ENCODE measurements at places on chromosomes 6 and 20.
A peak's percentile ranks its signal among the peaks of the same experiment; 100 is the strongest.

DNA sequence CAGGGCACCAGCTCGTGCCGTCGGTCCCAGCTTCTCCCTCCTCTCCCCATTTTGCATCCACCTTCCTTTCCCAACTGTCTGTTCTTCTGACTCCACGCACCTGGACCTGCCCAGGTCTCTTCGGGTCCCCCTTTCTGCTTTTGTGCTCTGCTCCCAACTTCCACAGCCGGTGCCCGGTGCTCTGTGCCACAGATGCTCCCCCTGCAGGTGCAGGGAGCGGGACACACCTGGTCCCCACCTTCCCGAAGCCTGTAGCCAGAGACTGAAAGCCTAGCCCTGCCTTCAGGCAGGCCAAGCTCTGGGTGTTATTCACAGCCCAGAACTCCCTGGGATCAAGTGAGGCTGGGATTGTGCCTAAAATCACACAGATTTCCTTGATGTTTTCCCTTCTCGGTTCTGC, 24.6 kb upstream of the BMP7 start:
- DNase-seq, result no peak

- no peak for DNase-seq
Observed at GRCh38 chr6:10723567-10723881, 654 bp downstream of the TMEM14C start.

DNA sequence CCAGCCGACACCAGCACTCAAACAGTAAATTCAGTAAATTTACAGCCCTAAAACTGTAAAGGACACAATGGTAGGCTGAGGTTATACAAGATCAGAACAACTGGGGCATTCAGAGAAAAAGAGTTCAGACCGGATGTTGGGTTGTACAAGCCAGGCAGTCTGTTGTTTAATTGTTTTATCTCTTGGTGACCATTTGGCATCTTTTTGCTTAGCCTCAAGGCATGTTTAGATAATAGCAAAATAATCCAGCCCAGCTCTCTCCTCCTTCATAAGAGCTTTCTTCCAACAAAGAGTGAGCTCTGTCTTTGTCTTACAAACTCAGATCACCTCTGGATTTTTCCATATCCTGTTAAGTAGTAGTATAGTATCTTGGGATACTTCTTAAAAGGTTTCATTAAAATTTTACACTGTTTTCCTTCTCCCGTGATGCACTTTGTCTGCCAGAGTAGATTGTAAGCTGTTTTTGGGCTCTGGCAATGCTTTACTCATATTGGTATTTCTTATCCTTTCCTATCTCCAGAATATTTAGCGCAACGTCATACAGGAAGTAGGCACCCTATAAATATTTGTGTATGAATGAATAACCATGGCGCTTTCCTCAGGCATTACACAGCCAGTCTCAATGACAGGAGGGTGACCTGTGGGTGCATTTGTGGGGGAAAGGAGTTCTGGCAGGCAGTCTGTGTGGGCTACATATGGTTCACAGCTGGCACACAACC, 35.6 kb upstream of the TRAM2 start:
- no peak for DNase-seq

GRCh38 chr6:106693418-106693817, 64.0 kb downstream of the QRSL1 start:
- no peak for DNase-seq

GRCh38 chr20:6311841-6312655, 189.2 kb upstream of the FERMT1 start:
- DNase-seq, result no peak

DNA sequence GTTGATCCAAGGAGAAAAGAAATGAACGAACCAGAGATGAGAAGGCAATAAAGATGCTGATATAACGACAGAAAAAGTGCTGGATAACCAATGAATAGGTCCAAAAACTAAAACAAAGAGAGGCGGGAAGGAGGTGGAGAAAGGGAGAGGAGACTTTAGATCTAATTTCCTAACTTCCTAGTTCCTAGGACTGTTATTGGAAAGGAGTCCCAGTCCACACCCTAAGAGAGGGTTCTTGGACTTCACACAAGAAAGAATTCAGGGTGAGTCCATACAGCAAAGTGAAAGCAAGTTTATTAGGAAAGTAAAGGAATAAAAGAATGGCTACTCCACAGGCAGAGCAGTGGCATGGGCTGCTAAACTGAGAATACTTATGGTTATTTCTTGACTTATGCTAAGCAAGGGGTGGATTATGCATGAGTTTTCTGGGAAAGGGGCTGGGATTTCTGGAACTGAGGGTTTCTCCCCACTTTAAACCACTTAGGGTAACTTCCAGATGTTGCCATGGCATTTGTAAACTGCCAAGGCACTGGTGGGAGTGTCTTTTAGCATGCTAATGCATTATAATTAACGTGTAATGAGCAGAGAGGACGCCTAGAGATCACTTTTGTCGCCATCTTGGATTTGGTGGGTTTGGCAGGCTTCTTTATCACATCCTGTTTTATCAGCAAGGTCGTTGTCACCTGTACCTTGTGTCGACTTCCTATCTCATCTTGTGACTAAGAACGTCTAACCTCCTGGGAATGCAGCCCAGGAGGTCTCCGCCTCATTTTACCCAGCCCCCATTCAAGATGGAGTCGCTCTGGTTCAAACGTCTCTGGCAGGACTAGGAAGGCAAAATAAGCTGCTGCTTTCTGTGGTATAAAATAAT, 60.9 kb upstream of the RBM24 start:
- DNase-seq, result no peak

GRCh38 chr6:3393836-3394202, 63.0 kb downstream of the SLC22A23 start:
- no peak for DNase-seq

DNA sequence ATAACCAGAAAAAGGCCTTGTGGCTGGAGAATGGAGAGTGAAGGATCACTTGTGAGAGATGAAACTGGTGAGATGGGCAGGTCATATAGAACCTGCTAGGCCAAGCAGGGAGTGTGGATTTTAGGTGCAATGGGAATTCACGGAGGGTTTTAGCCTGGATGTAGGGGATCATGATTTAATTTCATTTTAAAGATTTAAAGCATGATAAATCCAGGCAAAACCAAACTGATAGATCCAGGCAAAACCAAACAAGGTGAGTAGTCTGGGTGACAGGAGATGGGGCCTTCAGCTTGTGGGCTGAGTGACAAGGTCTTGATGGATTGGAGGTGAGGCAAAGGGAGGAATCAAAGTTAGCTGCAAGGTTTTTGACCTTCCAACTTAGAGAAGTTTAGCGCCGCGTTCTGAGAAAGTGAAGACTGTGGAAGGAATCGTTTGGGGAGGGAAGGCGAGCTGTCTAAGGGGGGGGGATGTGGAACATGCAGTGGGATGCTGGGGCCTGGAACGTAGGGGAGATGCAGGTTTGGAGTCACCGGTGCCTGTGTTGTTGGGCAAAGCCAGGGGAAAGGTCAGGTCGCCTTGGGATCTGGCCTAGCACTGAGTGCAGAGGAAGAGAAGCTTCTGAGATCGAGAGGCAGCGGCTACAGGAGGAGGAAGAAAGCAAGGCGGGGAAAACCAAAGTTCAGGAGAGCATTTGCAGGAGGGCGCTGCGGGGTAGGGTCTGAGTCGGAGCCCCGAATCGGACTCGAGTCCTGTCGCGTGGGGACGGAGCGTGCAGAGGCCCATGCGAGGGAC, 1.3 kb upstream of the PLCG1 start:
- no peak for DNase-seq

GRCh38 chr20:24743641-24744040, 205.4 kb upstream of the CST7 start:
- no peak for DNase-seq

DNA sequence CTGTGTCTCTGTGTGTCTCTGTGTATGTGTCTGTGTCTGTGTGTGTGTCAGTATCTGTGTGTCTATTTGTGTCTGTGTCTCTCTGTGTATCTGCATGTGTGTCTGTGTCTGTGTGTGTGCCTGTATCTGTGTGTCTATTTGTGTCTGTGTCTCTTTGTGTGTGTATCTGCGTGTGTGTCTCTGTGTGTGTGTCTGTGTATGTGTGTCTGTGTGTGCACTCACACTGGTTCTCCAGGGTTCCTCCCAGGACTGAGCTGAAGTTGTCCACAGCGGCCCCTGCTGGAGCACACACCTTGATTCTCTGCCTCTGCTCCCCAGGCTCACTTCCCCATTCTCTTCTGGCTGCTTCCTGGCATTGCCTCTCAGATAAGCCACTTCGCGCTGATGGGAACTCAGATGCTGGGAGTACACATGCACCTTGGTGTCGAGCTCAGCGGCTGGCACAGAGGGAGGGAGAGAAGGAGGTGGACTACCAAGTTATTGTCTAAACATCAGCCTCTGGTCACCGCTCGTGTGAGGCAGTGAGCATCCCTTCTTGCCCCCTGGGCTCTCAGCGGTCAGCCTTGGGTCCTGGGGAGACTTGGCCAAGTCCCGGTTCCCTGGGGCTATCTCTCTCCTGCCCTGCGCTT, 104.9 kb upstream of the NXT1 start:
- peak; percentile 19 for DNase-seq

DNA sequence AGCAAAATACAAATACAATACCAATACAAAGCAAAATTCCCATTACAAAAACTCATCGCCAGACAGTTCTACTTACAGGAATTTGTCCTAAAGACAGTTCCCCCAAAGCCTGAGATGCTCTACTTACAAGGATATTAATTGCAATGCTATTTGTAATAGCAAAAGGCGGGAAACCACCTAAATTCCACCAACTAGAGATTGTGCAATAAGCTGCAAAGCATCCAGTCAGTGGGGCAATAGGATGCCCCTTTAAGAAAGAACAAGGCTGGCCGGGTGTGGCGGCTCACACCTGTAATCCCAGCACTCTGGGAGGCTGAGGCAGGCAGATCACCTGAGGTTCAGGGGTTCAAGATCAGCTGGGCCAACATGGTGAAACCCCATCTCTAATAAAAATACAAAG, 39.1 kb downstream of the FAM209B start:
- DNase-seq, result no peak

- DNase-seq, result no peak
Observed at GRCh38 chr6:158907931-158908330, 88.8 kb upstream of the EZR start.

DNA sequence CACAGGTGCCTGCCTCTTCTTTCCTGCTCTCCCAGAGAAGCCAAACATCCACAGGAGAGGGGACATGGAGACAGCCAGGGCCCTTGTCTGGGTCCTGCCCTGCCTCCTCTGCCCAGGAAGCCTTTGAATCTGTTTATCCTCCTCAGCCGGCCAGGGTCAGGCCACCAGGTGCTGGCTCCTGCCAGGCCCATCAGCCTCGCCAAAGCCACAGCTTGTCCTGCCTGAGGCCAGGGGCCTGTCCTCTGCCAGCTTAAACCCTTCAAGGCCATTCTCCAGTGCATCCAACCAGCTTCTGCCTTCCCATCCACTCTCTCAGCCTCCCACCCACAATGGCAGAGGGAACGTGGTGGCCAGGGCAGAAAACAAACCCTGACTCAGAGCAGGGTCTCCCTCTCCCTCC, 254.6 kb downstream of the ANKRD60 start:
- DNase-seq, result no peak

DNA sequence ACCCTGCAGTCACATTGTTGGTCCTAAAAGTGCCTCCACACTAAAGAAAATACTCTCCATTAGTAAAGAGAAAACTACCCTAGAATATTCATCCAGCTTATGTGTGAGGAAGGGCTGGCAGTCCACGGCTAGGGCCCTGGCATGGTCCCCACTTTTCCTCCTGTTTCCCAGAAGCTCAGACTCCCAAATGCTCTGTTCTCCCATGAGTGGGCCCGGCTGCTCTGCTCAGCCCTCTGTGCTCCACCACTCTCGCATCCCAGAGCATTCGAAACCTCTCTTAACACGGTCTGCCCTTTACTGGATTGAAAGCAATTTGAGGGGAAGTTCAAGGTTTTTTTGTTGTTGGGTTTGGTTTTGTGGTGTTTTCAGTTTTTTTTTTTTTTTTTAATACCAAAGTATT, 61.8 kb downstream of the APCDD1L start:
- DNase-seq, result no peak

GRCh38 chr6:88666901-88667300, 296.5 kb downstream of the RNGTT start:
- DNase-seq, result no peak

DNA sequence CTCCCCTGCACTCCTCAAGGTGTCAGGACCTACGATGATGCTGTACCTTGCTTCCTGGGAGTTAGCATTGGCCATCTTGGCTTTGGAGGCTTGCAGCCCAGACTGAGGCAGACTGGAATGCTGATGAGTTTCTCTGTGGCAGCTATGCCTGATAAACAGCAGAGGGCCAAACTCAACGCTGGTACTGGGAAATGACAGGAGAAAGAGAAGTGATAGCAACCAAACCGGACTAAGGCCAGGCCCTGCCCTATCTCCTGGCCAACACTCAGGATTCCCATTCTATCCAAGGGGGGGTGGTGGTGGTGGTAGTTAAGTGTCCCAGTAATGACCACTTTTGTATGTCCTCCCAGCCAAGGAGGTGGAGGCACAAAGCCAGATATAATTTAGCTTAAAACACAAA, 90.0 kb upstream of the DTNBP1 start:
- no peak for DNase-seq

DNA sequence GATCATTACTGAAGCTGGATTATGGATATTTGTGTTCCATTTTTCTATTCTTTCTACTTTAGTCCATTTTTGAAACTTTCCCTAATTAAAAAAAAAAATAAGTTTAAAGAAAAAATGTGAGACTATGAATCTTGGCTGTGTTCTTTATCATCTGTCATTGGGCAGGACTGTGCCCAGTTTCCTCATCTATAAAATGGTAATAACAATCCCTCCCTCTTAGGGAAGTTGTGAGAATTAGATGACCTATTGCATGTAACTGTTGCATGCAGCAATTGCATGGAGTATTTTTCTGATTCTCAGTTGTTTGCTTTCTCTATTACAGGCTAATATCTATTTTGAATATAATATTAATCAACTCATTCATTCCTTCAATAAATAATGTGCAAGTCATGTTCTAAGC, 108.2 kb upstream of the LOC128125822 start:
- no peak for DNase-seq

GRCh38 chr6:74749211-74750147, 456.4 kb downstream of the COL12A1 start:
- no peak for DNase-seq

- no peak for DNase-seq
Observed at GRCh38 chr20:24877652-24878051, 71.4 kb upstream of the CST7 start.

GRCh38 chr20:45878076-45878761, 2.8 kb upstream of the ZSWIM1 start:
- DNase-seq, result no peak

GRCh38 chr20:21228511-21228910, 74.6 kb upstream of the XRN2 start:
- DNase-seq, result no peak

GRCh38 chr6:142937986-142938385, 7.0 kb downstream of the HIVEP2 start:
- no peak for DNase-seq

GRCh38 chr6:26158581-26159356, 71.5 kb downstream of the HFE start:
- DNase-seq, result peak; percentile 68

DNA sequence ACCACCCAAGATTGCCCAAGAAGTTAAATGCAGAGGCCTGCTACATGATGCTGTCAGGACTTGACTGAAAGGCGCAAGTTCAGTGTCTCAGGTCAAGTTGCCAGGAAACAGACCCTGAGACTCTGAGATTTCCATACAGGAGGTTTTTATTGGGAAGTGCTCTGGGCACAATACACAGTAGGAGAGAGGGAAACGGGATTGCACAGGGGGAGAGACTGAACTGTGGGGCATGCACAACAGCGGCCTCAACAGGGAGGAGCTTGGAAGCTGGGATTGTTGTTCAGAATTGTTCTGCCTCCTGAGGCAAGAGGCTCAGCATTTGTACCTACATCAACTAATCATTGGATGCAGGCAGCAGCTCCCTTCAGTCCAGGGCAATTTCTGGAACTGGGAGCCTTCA, 6.7 kb downstream of the STX11 start:
- no peak for DNase-seq
